Lung (tissue), 17 donors: ENCODE measurements at places on chromosomes 1 and 21. TPM values are rescaled to one million over a fixed set of nuclear protein-coding genes. Genes with fewer than 3 reads are reported as not detected.

LYPD8 gene
- not detected for total RNA-seq

- no peak for DNase-seq
These were observed 101.7 kb upstream of the PRMT6 start for GRCh38 chr1:106954661-106955229.

VAV3 gene
- total RNA-seq: 7.2 TPM

DNA sequence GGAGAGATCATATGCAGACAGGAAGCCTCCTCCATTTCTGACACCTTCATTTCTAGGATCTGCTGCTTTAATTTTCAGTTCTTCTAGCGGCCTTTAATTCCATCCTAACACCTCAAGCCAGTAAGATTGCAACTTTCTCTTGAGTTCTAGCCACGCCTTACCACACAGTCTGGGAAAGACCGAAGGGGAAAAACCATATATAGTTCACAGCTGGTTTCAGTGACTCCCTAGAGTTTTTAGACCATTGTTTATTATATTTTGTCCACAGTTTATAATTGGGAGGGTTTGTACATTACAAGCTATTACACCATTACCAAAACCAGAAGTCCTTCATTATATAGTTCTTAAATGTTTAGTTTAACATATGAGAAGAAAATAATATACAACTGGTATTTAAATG is 37.5 kb downstream of the DPH5 start:
- peak; percentile 78 for DNase-seq

PFDN2 gene
- total RNA-seq: 46.7 TPM

DNA sequence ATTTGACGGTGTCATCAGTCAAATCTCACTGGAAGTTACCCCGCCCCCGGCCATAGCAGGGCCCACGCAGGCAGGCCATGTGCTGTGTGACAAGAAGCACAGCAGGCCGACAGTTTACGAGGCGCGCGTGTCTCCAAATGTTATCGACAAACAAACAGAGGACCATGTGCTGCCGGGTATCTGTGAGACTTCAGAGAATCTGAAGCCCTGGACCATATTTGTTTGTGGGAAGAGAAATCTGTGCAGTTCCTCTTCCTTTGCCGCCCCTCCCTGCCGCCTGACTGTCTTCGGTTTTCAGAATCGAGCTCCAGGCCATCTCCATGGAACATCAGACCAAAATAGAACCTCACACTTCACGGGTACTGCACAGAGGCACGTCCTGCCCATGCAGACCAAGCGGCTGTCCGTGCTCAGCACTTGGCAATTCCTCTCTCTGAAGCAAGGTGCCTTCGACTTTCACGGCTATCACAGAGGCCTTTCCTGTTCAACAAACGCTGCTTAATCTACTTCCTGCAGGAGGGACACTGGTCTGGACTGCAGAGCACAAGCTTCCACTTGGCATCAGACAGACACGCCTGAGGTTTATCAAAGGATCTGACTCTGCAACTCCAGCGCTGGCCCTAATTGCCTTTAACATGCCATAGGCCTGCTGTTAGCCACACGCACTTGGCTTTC is 135.7 kb upstream of the KRTAP19-8 start:
- DNase-seq: peak; percentile 48

TMEM82 gene
- not detected for total RNA-seq

LCE3E gene
- total RNA-seq: not detected

FCRLB gene
- 0.86 TPM for total RNA-seq

DNA sequence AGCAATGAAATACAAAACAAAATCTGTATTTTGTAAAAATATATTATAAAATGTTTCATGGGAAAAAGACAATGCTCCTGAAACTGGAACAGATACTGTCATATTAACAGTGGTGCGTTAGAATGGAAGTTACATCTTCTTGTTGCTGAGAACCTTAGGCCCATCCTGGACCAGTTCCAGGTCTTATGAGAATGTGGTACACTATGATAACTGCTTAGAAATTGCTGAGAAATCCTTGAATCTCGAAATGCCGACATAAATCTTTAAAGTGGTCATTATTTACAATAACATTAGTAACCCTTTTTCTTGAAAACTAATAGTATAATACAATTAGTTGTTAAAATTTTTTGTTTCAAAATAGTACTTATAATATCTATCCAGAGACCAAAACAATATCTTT is 747.9 kb upstream of the NCAM2 start:
- no peak for DNase-seq
